ENCODE measurements at places on chromosomes 4 and X. TPM values are rescaled to one million over a fixed set of nuclear protein-coding genes. Genes with fewer than 3 reads are reported as not detected.

Gene TMPRSS11D
- not detected for total RNA-seq

Gene MAGEA12
- total RNA-seq = not detected

Gene MPP1
- 40.0 TPM for total RNA-seq

Gene CXorf49
- not detected for total RNA-seq

DNA sequence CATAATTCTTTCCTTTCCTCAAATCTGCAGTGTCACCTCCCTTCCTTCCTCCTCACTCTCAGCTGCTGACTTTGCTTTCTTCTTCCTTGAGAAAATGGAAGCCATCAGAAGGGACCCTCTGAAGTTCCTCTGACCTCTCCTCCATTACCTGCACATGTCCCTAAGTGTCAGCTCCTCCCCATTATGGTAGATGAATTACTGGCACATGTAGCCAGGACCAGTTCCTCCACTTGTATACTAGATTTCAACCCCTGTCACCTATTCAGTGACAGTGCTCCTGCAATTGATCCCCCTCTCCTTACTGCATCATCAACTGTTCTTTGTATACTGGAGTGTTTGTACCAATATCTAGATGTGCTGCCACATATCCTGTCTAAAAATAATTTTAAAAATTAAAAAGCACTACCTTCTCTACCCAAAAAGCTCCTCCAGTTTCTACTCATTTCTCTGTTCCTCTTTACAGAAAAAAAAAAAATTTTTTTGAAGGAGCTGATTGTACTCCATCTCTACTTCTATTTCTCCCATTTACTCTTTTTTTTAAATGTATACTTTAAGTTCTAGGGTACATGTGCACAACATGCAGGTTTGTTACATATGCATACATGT is 78.6 kb downstream of the CLCN5 start:
- no peak for DNase-seq

DNA sequence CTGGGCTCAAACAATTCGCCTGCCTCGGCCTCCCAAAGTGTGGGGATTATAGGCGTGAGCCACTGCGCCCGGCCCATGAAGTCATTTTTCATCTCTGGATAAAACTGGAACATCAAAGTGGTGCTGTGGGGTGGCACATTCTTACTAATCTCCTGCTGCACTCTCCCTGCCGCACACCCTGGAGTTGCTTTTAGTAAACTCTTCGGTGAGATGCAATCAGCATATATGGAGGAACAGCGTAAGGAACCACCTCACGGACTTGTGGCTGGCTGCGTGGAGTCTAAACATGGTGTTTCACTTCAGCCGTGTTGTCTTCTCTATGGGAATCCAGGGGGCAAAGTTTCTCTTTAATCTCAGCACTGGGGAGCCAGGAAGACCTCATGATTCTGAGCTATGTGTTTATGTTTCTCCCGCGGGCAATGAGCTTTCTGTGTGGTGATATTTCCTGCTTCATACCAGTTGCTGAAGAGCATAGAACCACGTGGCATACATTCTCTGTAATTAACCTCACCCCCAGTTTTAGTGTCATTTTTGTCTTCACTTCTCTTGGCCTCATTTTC is 2.1 kb upstream of the RHOH start:
- no peak for DNase-seq

DNA sequence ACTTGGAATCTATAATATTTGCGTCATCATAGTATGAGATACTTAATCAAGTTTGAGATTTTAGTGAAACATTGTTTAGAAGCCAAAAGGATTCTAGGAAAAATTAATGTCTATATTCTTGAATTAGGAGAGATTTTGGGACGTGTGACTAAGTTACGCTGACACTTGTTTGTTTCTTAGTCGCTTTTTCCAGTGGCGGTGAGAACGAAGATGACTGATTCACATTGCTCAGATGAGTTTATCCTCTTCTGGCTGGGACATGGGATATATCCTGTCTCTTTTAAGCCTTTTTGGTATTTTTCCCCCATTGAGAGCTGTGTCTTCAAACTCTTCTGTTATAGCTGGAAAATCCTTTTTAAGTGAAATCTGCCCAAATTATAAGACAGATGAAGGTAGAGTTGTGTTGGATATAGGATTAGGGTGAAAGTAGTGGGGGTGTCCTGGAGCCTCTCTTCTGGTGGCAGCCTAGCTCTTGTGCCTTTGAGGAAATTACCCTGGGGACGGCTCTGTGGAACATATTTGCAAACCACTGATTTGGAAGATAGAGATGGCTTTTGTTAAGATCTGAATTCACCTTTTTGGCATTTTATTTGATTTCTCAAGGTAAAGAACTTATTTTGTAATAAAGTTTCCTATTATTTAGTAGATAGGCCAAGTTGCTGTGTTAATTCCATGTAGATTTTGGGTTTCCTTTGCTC is 49.7 kb downstream of the HTT start:
- no peak for DNase-seq

- DNase-seq = no peak
Measured at GRCh38 chr4:126664839-126665238, 967.9 kb upstream of the INTU start.

GRCh38 chrX:31213941-31214340 is 142.1 kb upstream of the FTHL17 start:
- no peak for DNase-seq

All from left cardiac atrium (tissue), 4 donors.